ENCODE measurements at places on chromosomes 4 and X.

- no peak for DNase-seq
Observed at GRCh38 chrX:70477734-70478075, 33.1 kb downstream of the DLG3 start.

- DNase-seq: no peak
Observed at GRCh38 chr4:5215321-5215720, 164.0 kb downstream of the STK32B start.

DNA sequence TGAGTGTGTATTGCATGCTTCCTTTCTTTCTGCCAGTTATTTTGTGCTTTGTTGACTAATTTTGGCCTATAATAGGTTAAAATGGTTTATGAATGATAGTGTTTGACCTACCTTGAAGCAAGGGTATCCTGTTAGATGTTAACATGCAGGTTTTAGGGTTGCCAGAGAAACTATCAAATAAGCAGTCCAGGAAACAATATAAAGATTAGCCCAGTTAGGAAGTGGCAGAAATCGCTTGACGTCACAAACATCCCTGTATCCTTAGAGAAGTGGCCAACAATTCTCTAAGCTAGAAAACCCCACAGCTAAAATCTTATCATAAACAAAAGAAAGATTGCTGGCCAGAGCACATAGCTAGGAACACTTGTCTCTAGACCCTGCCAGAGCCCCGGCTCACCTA lies 3.8 kb downstream of the NAP1L5 start:
- no peak for DNase-seq

DNA sequence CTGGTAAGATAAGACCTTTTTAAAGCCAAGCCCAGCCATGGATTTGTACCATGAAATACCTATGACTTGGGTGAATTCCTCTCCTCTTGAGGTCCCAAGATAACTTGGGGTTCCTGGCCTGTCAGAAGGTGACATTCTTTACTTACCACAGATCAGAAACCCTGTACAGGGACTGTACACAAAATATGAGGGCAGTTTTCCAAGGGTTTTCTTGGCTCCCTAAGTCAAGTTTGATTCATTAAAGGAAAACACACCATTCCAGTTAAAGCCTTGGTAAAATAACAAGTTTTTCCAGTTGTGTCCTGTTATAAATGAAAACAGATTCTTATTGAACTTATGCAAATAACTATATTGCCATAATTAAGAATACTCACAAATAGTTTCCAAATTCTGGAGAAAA lies 8.2 kb downstream of the SYAP1 start:
- DNase-seq: no peak

- no peak for DNase-seq
Observed at GRCh38 chr4:145805490-145805889, 125.5 kb downstream of the C4orf51 start.

GRCh38 chr4:80141543-80141942 lies 55.8 kb upstream of the PRDM8 start:
- no peak for DNase-seq

DNA sequence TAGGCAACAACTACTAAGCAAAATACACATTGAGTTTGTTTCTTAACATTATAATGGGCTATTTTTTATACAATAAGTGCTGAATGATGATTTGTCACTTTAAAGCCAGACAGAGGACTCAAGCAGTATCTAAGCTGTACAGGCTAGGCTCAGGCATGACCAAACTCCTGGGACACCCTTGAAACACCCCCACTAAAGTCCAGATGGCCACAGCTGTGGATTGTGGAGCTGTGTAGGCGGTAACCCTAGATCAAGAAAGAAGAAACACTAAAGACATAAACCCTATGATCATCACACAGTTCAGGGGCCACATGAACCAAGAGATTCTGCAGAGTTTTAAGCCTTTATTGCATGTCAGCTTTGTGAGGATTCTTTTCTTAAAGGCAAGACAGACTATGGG lies 25.1 kb downstream of the TAB3 start:
- DNase-seq: no peak

DNA sequence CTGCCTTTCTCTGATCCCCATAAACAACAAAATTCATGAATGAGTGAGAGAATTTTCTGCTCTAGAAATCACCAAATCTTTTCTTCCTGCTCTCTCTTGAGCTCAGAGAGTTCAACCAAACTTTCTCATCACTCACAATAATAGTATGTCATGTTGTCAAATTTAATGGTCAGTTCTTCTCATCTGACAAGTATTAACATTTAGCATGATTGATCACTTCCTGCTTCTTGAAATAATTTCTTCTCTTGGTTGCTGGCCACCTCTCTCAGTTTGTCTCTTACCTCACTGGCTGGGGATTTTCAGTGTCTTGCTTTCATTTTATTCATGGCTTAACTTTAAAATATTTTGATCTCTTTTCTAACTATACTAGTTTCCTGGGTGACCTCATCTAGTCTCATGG lies 25.5 kb upstream of the FGF5 start:
- no peak for DNase-seq

Data from cortex of kidney (tissue), 1 donor.